Karpas-422 (cell line): ENCODE measurements at places on chromosomes 1 and 21. TPM values are rescaled to one million over a fixed set of nuclear protein-coding genes. Genes with fewer than 3 reads are reported as not detected.

STIL gene
- total RNA-seq: 15.2 and 29.4 TPM in 2 replicates

DNA sequence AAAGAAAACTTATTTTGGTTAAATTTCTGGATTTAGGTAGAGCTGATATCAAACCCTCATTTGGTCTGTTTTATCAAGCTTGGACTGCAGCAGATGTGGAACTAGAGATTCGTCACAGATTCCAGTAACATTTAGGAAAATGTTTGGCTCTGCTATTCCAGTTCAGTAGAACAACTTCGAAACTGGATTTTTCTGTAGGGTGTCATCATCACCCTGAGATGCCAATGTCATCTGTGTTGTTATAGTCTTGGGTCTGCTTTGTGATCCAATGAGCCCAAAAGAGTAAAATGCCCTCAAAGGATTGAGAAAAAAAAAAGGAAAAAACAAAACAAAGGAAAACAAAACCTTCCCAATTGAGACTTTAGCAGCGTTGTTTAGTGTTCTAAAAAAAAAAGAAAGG is 55.4 kb downstream of the LAMC2 start:
- no peak for DNase-seq

- DNase-seq: no peak
Observed at GRCh38 chr21:45129189-45129923, 55.0 kb downstream of the ADARB1 start.

GRCh38 chr1:226735576-226735975 is 3.5 kb downstream of the ITPKB start:
- DNase-seq: peak; percentile 60

DNA sequence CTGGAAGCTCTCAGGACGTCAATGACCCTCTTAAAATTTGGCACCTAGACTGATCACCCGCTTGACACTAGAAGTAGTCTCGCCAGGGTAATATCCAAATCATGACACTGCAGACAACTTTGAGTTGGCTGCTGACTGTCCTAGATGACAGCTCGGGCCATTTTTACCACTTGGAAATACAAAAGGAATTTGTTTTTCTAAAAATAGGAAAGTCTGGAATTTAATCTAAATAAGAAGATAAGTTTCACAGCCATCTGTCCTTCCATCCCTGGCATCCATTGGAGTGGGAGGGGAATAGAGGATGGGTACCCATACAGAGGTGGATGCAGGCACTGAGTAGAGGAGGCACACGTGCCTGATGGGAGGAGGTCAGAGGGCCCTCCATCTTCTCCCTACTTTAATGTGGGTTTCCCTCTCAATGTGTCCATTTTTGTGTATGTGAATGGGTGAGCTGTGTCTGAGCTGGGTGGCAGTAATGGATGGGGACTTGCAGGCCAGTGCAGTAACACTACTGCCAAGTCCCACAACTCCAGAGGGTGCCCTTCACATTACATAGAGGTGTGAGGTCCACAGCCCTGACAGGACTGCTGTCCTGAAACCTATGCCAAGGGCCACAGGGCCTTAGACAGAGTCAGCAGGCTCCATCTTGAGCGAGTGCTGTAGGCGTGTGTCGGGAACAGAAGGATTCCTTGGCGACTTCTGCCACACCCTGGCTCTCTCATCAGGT is 104.8 kb upstream of the IPO9 start:
- no peak for DNase-seq

TSSK3 gene
- 1.4 and 1.5 TPM in 2 replicates for total RNA-seq

- no peak for DNase-seq
Observed at GRCh38 chr1:71170925-71171324, 90.1 kb upstream of the ZRANB2 start.

- no peak for DNase-seq
Observed at GRCh38 chr1:204863024-204863423, 7.6 kb upstream of the NFASC start.

DENND2D gene
- 80.2 and 90.9 TPM in 2 replicates for total RNA-seq

DNA sequence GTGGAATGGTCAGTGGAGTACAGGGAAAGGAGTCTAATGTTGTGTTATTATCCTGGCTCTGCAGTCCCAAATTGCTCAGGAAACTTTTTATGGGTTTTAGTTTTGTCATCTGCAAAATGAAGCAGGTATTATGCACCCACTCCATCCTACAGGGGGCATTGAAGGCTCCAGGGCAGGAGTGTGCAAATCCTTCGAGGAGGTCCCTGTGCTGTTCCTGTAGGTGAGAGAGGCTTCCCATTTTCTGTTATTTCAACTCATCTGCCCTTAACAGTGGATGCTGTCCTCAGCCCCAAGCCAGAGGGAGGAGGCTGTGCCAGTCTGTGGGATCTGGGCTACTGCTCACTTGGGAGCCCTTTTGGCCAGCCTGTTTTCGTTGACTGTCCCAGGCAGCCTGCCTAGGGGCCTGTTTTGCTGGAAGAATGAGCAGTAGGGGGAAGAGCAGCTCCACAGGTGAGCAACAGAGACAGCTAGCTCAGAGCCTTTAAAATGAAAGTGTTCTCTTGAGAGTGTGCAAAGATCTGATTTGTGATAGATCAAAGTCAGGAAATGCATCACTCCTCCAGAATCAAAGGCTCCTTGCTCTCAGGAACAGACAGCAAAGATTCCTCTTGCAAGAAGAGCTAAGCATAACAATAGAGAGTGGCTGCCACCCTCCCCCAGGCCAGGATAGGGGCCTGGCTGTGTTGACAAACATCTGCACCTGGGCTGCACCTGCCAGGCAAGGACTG is 317.6 kb upstream of the PROX1 start:
- no peak for DNase-seq

PADI4 gene
- total RNA-seq: not detected in 2 replicates

GRCh38 chr1:96588416-96588995 is 133.1 kb upstream of the PTBP2 start:
- no peak for DNase-seq

DNA sequence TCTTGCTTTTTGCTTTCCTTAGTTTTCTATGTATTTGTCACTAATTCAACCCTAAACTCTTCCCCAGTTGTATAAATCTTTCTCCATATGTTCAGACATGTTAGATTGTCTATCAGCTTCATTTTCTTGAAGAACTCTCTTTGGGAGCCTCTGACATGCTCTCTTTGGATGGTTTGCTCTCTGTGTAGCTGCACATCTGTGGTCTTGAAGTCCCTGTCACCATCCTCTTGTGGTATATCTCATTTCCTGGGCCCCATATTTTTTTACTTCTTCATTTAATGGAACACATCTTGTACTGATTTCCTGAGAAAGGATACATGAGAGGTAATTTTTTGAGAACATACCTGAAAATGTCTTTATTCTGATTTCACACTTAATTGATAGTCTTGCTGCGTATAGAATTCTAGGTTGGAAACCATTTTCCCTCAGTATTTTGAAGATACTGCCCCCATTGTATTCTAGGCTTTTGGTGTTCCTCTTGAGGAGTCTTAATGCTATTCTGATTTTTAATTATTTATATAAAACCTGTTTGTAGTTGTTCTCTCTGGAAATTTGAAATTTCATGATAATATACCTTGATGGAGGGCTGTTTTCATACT is 72.6 kb downstream of the ST3GAL3 start:
- no peak for DNase-seq

DNA sequence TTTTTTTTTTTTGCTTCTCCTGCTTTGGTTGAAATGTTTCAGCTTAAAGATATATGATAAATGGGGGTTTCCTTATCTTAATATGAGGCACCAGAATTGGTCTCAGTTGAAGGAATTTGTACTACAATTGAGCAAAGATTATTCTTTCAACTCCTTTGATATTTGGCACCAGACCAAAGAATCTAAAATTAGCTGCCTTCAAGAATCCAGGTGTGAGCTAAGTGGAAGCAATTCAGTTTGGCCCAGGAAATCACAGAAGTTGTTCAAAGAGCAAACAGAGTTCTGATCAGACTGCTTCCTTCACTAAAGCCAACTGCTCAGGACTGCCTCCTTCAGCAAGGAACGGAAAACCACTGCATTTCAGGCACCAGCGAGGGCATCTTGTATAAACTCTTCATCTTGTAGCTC is 68.3 kb upstream of the BCAR3 start:
- DNase-seq: peak; percentile 88

ERO1B gene
- 0.76 and 0.82 TPM in 2 replicates for total RNA-seq

GRCh38 chr1:1054971-1055370 is 19.1 kb downstream of the RNF223 start:
- no peak for DNase-seq

GRCh38 chr1:154556422-154556821 is 2.0 kb downstream of the UBE2Q1 start:
- no peak for DNase-seq

GRCh38 chr1:67629370-67630075 is 55.5 kb upstream of the GADD45A start:
- DNase-seq: no peak

DNA sequence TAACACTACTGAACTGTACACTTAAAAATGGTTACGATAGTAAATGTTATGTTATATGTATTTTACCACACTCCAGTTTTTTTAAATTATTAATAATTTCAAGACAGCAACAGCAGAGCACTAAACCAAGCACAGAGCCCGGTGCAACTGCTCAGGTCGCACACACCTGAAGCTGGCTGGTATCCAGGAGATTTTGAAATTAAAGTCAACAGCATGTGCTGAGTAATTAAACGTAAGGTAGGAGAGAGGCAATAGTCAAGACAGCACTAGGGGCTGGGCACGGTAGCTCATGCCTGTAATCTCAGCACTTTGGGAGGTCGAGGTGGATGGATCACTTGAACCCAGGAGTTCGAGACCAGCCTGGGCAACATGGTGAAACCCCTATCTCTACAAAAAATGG is 35.1 kb upstream of the SLC30A10 start:
- DNase-seq: no peak

DNA sequence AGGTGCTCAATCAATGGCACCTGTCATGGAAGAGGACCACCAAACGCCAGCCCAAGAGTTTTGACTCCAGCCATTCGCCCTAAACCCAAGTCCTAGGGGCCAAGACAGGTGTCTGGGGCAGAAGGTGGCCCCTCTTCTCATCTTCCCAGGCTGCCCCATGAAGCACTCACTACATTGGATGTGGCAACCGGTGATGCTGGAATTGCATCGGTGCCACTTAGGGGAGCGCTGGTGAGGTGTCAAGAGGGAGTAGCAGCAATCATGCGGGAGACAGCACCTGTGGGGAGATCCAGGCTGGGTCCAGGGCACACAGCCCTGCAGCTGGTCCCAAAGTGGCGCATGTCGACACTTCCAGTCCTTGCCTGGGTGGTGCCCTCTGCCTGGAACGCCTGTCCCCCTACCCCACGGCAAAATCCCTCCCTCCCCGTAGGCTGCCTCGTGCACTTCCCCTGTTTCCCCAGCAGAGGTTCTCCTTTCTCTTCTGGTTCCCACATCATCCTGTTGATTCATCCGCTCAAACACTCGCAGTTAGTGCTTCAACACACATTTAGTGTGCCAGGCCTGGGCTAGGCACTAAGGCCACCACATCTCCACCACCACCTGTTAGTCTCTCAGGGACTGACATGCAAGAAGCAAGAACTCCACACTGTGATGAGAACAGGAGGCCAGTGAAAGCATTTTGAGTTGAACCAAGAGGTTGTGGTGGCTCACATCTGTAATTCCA is 18.5 kb downstream of the PLA2G2D start:
- DNase-seq: peak; percentile 71

CFHR3 gene
- total RNA-seq: not detected in 2 replicates

- DNase-seq: no peak
Observed at GRCh38 chr1:41358131-41359021, 2.9 kb upstream of the FOXO6 start.

DNA sequence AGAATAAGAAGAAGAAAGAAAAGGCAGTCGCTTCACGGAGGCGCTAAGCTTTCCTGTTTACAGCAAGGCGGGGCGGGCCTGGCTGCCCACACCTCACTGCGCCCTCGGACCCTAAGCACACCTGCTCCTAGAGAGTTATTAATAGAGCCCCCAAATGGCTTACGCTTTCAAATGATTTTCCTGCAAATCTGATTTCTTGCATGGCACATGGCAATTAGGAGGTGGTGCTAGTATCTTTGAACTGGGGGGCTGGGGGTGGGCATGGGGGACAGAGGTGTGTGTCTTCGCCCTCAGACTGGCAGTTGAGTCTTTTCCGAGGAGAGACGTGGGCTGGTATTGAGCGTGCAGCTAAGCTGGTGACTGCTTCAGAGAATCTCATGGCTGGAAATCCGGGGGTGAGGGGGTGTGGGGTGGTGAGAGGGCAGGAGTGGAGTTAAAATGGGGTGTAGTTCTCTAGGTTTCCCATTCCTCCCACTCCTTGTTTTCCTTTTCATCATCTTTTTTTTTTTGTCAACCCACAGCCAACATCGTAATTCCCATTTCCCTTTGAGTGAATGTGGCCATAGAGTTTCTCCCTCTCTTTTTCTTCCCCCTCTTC is 1.3 kb downstream of the S1PR1 start:
- DNase-seq: no peak

GRCh38 chr1:60569189-60569588 is 495.6 kb upstream of the C1orf87 start:
- DNase-seq: no peak

GRCh38 chr1:31203215-31203614 is 36.5 kb downstream of the NKAIN1 start:
- DNase-seq: no peak

CD53 gene
- 101 and 154 TPM in 2 replicates for total RNA-seq

TRIM67 gene
- total RNA-seq: not detected in 2 replicates

TNN gene
- total RNA-seq: not detected in 2 replicates

CMPK1 gene
- total RNA-seq: 78.5 and 166 TPM in 2 replicates

DNA sequence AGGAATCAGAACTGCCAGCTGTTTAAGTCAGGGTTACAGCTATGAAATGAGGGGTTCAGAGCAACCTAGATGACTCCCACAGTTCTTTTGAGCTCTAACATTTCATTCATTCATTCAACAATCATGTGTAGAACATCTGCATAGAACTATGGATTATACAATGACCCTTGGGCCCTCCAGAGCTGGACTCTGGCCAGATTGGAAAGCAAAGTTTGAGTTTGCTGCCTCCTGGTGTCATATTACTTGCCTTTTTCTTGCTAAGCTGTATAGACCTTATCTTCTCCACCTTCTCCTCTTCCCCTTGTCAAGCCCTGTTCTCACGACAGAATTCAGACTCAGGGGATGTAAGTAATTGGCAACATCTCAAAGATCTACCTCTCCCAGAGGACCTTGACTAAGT is 4.0 kb downstream of the CASQ2 start:
- no peak for DNase-seq

- no peak for DNase-seq
Observed at GRCh38 chr1:8083739-8084484, 57.8 kb upstream of the ERRFI1 start.

DNA sequence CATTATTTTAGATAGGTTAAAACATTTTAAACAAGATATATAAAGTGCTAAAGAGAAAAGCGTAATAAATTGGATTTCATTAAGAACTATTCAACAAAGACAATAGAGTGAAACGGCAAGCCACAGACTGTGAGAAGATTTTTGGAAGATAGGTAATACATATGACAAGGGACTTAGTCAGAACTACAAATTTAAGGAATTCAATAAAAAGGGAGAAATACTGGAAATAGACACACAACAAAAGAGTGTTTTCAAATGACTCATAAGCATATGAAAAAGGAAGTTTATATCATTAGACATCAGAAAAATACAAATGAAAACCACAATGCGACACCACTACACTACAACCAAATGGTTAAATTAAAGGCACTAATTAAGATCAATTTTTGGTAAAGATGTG is 90.5 kb downstream of the GDAP2 start:
- no peak for DNase-seq

DNA sequence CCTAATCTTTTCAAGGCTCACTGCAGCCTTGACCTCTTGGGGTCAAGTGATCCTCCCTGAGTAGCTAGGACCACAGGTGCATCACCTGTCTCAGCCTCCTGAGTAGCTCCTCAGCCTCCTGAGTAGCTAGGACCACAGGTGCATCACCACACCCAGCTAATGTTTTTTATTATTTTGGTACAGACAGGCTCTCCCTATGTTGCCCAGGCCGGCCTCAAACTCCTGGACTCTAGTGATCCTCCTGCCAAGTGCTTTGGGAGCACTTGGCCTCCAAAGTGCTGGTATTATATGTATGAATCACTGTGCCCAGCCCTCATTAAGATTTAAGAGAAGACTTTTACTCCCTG is 58.5 kb upstream of the S1PR1 start:
- DNase-seq: no peak
